ENCODE measurements at places on chromosomes 12 and 14. TPM values are rescaled to one million over a fixed set of nuclear protein-coding genes. Genes with fewer than 3 reads are reported as not detected.

ARPC3 gene
- total RNA-seq, result 82.3 TPM

GPR84 gene
- not detected for total RNA-seq

CACNA2D4 gene
- 1.0 TPM for total RNA-seq

AVPR1A gene
- 1.9 TPM for total RNA-seq

RPL10L gene
- not detected for total RNA-seq

DIO3 gene
- 0.15 TPM for total RNA-seq

PRH2 gene
- not detected for total RNA-seq

KRT78 gene
- not detected for total RNA-seq

PLCZ1 gene
- not detected for total RNA-seq

TMX1 gene
- total RNA-seq, result 8.9 TPM

CMA1 gene
- total RNA-seq, result 0.47 TPM

TPPP2 gene
- 1.2 TPM for total RNA-seq

MIP gene
- total RNA-seq, result not detected

RNU7-1 gene
- not detected for total RNA-seq

C1QL4 gene
- total RNA-seq, result not detected

PLEK2 gene
- not detected for total RNA-seq

SIX6 gene
- total RNA-seq, result not detected

ACVRL1 gene
- total RNA-seq, result 31.7 TPM

TMEM30B gene
- 0.42 TPM for total RNA-seq

CCDC175 gene
- total RNA-seq, result not detected

PIWIL1 gene
- total RNA-seq, result not detected

AMN gene
- not detected for total RNA-seq

SLCO1B3 gene
- total RNA-seq, result not detected

TPH2 gene
- total RNA-seq, result not detected

PRKAG1 gene
- total RNA-seq, result 78.1 TPM

SSPN gene
- 56.4 TPM for total RNA-seq

GPR137C gene
- 0.47 TPM for total RNA-seq

OR6C70 gene
- not detected for total RNA-seq

GYS2 gene
- total RNA-seq, result not detected

TAS2R7 gene
- not detected for total RNA-seq

Data from left ventricle myocardium superior (tissue), 1 donor.